Lung (tissue), 17 donors: ENCODE measurements at places on chromosomes 11 and 22. TPM values are rescaled to one million over a fixed set of nuclear protein-coding genes. Genes with fewer than 3 reads are reported as not detected.

GRCh38 chr11:35803115-35803514 is 140.5 kb downstream of the TRIM44 start:
- no peak for DNase-seq

DNA sequence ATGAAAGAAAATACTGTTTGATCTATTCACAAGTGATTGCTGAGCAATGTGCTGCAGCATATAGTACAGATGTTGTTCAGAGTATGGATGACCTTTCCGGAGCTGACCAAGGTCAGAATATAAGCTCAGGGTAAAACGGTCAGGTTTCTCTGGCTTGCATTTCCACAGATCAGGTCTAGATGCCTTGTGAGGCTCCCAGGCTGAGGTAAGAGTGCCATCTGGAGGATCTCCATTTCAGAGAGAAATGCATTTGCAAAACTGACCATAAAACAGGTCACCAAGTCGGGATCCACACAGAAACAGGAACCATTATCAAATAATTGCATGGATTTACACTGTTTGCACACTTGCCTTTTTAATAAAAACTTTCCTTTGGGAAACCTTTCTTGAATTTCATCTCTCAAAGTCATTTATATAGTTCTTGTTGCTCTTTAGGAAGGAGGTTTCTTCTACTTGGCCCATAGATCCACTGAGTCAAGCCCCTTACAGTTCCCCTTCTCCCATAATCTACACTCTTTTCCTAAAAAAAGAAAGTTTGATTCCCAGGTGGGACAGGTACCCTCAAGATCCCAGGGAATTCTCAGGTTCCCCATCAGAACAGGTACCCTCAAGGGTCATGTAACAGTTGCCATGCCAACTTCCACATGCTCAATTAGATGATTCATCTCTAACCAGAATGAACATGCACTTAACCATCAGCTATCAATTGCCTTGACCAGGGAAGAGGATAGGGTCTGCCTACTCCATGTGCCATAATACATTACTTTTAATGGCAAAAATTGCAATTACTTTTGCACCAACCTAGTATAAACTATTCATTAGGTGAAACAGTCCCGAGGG is 25.0 kb upstream of the TMPRSS5 start:
- peak; percentile 28 for DNase-seq

GRCh38 chr11:76684516-76684915 is 14.0 kb upstream of the LRRC32 start:
- DNase-seq = no peak

DNA sequence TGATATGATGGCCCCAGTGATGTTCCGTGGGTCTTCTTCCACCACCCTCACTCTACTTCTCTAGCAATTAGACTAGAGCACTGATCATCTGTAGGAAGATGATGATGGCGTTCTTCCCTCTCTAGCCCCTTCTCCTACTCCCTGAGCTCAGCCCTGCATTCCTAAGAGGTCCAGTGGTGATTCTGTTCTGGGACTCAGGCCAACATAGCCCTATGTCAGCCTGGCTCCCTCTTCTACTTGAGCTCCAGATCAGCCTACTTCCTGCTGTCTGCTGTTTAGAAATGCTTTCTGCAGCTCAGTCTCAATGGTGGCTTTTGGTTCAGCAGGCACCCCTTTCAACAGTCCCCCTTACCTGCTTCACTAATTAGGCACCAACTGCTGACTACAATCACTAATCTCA is 86.1 kb upstream of the ZBED5 start:
- DNase-seq = no peak

GRCh38 chr11:75099635-75100034 is 3.0 kb upstream of the OR2AT4 start:
- no peak for DNase-seq

- no peak for DNase-seq
Observed at GRCh38 chr22:27970596-27971220, 51.7 kb upstream of the PITPNB start.

DNA sequence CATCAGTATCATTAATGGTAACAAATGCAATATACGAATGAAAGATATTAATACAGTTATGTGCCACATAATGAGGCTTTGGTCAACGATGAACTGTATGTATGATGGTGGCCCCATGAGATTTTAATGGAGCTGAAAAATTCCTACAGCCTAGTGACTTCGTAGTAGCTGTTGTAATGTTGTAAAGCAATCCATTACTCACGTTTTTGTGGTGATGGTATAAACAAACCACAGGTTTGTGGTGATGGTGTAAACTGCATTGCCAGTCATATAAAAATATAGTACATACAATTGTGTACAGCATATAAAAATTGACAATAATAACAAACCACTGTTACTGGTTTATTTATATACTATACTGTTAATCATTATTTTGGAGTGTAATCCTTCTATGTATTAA is 27.4 kb upstream of the GRIA4 start:
- DNase-seq = no peak

DNA sequence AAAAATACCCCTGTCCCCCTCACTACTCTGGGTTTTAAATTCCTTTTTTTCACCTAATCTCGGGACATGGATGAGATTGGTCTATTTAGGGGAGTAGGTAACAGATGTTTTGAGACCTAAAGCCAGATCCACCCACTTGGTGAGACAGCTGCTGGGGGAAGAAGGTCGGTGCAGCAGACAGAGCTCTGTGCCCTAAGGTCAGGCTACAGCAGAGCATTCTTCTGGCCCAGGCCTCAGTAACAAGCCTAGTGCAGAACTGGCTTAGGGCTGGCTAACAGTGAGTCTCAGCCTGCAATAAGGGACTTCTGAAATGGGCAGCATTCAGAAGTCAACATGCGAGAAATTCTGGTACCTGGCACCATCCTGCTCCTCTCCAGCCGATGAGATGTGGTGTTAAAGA is 444.9 kb upstream of the KIRREL3 start:
- DNase-seq = no peak

DNA sequence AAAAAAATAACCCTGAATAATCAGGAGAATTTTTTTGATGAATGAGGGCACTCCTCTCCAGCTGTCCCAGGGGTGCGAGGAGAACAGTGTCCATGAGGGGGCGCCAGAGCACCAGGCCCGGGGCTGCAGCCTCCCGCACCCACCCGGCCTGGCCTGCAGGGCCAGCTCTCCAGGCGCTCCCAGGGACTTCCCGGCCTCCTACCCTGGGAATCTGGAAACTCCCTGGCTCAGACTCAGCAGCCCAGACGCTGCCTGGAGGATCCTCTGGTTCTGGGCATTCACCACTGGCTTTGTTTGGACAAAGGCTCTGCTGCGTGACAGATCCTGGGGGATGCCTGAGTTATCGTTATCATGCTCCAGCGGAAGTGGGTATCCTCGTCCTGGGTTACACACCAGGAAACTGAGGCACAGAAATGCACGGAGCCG is 31.0 kb downstream of the MCM5 start:
- peak; percentile 91 for DNase-seq

GRCh38 chr11:17211286-17211685 is 3.5 kb upstream of the PIK3C2A start:
- DNase-seq = no peak

DNA sequence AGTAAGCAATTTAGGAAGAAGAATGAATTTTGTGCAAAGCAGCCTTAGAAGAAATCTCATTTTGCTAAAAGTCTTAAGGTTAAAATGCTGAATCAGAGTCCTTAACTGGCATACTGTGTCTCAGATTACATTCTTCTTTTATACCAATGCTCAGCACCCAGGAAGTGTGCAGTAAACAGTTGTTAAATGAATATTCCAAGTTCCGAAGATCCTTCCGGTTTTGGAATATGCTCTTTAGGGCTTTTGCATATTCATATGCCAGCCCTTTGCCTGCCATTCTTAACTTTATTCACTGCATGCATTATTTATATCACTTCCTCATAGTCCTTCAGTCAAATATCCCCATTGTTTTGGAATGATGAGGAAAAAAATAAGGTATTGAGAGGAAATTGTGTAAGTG is 242.0 kb downstream of the DDX10 start:
- DNase-seq = no peak

Gene ANO3
- polyA plus RNA-seq = 0.05 TPM

Gene TPBGL
- 0.12 TPM for polyA plus RNA-seq

Gene ARHGAP20
- 0.67 TPM for polyA plus RNA-seq

Gene ESAM
- 77.7 TPM for polyA plus RNA-seq

Gene ANO1
- polyA plus RNA-seq = 1.2 TPM

Gene TSPAN32
- polyA plus RNA-seq = 6.8 TPM
